Fibroblast of skin of right biceps (primary cell): ENCODE measurements at places on chromosomes 7 and 10.

- no peak for DNase-seq
Measured at GRCh38 chr7:158582089-158582456, 5.5 kb downstream of the PTPRN2 start.

- DNase-seq, result no peak
Measured at GRCh38 chr7:154916856-154917807, 85.8 kb downstream of the PAXIP1 start.

DNA sequence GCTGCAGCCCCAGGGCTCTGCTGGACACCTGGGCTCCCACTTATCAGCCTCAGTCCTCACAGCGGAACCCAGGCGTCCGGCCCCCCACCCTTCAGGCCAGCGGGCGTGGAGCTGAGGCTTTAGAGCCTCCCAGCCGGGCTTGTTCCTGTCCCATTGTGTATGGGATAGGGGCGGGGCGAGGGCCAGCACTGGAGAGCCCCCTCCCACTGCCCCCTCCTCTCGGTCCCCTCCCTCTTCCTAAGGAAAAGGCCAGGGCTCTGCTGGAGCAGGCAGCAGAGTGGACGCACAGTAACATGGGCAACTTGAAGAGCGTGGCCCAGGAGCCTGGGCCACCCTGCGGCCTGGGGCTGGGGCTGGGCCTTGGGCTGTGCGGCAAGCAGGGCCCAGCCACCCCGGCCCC is 2.7 kb downstream of the NOS3 start:
- DNase-seq, result no peak

DNA sequence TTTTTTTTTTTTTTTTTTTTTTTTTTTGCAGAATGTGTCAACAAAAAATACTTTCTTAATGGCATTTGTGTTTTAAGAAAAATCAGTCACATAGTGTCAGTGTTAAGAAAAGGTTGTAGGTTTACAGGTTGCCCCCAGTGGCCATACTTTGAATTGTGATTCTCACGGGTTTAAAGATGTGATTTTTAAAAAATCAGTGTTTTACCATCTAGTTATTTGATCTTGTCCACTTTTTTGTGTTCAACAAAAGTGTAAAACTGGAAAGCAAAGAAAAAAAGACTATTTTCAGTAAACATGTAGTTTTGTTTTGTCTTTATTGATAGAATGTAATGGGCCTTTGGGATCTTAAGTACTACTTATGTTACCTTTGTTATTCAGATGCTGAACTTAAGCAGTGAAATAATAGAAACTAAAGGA is 25.7 kb downstream of the SUV39H2 start:
- peak; percentile 27 for DNase-seq

DNA sequence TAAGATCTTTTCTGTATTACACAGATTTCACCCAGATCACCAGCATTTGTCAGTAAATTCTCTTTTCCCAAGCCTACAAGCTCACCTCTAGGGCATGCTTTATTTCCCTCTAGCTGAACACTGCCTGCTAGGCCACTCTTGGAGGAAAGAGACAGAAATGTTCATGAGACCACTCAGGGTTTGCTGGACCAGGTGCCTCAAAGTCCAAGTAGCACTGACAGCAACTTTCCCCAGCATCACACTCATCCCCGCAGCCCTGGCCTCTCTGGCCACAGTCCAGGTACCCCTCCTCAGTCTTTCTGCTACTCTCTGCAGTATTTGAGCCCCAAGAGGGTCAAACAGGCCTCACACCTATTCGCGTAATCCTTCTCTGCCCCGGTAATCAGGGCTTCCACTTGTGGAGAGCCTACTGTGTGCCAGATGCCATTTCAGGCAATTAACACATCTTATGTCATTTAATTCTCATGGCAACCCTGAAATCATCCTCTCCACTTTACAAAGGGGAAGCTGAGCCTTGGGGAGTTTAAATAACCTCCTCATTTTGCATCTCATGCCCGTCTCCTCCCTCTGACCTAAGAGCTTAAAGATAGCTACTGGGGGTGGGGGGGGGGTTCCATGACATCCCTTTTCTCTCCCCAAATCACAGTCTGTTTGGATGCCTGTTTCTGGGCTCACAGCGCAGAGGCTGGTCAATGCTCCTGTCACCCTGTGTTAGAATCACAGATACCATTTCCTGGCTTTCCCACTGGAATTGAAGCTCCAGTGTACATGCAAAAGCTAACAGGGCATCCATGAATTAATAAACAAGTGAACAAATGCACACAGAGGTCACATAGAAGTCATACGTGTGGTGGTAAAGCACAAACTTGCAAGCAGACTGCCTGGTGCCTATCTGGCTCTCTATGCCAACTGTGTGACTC is 88.5 kb downstream of the PRLHR start:
- DNase-seq, result no peak

DNA sequence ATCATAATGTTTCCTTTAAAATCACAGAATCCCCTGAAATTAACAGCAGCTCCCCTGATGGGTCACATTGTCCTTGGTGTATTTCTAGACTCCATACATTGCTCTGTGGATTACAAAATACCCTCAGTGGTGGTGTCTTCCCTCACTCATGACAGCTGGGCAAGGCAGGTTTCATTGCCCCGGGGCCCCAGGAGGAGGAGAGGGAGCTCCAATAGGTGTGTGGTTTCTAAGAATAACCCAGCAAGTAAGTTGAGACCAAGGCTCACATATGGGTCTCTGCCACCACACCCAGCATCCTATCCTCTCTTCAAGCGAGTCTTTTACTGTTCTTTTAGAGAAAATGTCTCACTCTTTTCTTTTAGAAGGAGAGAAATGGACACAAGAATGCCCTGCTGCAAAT is 63.6 kb downstream of the PKD1L1 start:
- DNase-seq, result no peak

DNA sequence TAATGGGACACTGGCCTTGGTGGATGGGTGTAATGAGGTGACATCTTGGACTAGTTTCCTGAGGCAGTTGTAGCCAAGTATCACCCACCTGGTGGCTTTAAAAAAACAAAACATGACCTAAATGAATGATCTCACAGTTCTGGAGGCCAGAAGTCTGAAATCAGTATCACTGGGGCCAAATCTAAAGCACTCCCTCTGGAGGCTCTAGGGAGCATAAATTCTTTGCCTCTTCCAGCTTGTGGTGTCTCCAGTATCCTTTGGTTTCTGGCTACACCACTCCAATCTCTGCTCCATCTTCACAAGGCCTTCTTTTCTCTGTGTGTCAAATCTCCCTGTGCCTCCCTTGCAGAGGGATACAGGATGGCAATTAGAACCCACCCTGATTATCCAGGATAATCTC is 342.9 kb downstream of the CALN1 start:
- no peak for DNase-seq

GRCh38 chr7:87152897-87153641 is 816 bp downstream of the DMTF1 start:
- peak; percentile 20 for DNase-seq

DNA sequence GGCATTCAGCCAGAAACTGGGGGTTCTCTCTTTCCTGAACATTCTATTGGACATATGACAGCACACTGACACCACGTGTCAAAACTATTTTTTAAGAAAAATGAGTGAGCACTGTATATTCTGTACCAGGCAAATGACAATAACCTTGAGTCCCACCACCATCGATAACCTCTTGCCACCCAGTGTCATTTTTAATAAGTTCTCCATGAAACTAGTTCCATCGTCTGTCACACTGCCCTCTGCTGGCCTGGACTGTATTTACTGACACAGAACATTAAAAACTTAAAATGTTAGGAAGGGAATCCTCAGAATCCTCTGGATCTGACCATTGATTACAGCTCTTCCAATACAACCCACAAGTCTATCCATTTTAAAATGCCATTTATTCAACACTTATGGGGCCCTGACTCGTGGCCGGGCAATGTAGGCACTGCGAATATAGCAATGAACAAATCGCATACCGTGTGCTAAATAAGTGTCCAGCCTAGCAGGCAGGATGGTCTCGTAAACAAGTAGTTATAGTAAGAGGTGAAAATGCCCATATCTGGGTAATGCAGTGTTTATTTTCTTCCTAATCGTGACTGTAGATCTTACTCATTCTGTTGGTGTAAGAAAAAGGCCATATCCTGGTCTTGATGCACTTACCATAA is 35.9 kb upstream of the CACNB2 start:
- peak; percentile 44 for DNase-seq

GRCh38 chr10:110494532-110494931 is 3.2 kb upstream of the DUSP5 start:
- DNase-seq, result no peak

DNA sequence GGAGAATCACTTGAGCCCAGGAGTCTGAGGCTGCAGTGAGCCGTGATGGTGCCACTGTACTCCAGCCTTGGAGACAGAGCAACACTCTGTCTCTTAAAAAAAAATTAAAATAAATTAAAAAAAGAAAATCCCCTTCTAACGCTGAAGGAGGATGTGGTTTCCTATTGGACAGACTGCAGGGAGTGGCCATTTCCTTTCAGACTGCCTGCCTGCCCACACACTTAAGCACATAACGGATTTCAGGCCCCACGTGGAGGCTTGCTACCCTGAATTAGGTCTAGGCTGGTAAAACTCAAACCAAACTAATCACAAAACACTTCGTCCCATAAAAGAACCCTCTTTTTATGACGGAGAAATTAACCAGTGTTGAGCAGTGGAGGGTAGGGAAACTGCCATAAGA is 34.0 kb downstream of the GATA3 start:
- DNase-seq, result no peak

DNA sequence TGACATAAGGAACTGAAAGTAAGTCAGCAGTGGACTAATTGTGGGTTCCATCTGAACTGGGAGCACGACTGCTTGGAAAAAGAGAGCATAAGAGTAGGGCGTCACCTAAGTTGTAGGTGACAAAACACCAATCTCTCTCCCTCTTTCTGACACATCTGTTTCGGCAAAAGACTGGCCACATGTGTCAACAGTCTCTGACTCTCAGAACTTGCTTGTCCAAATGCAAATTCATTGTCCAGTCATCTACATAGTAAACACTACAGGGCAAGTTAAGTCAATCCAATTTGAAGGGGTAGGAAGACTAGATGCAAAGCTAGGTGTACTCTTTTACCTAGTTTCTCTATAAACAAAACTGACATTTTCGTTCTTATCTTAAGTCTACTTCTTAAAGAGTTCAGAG is 87.7 kb downstream of the ZNF438 start:
- DNase-seq, result no peak

- no peak for DNase-seq
Measured at GRCh38 chr7:129021656-129022055, 33.3 kb downstream of the TNPO3 start.

GRCh38 chr10:66925896-66926715 is at the start of gene LRRTM3:
TSS of gene LRRTM3 (plus strand) at chr10:66926036.
- DNase-seq, result peak; percentile 82

DNA sequence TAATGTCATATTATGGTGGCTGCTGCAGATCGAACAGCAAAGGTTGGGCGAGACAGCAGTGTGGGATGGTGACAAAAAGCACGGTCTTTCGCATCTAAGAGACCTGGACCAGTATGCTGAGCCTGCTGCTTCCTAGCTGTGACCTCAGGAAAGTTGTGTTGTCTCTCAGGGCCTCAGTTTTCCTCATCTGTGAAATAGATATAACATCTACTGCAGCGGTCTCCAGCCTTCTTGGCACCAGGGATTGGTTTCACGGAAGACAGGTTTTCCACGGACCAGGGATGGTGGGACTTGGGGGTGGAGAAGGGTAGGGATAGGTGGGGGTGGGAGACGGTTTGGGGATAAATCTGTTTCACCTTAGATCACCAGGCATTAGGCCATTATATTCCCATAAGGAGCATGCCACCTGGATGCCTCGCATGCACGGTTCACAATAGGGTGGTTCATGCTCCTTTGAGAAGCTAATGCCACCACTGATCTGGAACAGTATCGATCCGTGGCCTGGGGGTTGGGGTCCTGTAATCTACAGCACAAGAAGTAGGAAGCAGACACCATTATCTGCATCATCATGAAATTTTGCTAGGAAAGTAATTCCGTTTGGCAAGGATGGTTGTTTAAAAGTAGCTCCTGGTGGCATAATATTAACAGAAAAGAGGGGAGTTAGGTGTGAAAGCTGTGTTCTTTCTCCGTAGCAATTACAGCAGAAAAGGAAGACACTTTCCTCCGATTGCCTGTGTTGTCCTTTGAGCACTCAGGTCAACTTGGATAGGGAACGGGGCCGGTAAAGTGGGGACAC is 10.8 kb downstream of the KLF6 start:
- peak; percentile 37 for DNase-seq

- peak; percentile 88 for DNase-seq
Measured at GRCh38 chr7:70143075-70144044, 545.1 kb downstream of the AUTS2 start.

- no peak for DNase-seq
Measured at GRCh38 chr7:142319970-142320369, 62.1 kb upstream of the PRSS58 start.

- DNase-seq, result no peak
Measured at GRCh38 chr7:40105879-40106473, 28.4 kb downstream of the MPLKIP start.

- DNase-seq, result no peak
Measured at GRCh38 chr7:45662018-45662417, 87.8 kb downstream of the ADCY1 start.

DNA sequence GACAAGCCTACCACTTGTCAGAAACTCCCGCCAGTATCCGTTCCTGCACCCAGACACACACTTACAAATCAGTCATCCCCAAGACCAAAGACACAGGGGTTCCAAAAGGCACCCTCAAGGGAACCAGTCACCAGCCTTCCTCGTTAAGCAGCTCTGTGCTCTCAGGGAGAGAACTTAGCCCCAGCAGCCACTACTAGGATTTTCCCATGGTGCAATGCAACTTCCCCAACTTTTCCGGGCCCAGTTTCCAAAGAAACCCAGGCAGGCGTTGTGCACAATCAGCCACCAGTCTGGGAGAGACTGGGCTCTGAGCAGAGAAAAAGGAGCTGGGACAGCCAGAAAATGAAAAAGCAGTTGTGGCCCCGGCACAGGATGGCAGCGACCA is 1.2 kb downstream of the DLG5 start:
- DNase-seq, result peak; percentile 48

DNA sequence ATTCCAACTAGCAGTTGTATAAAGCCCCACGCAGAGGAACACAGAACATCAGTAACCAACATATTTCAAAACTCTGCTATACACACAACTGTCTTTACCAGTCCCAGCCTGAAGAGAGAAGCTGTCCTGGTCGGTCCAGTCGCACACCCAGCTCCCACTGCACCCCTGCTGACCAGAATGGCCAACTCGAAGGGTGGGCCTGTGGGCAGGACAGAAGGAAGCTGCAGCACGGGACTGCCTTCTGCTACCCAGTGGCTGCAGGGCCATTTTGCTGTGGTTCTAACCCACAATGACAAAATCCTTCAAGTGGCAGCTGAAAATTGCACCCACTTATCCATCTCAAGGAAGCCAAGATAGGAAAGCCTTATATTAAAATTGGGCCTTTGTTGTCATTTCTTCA is 48.2 kb downstream of the GSDME start:
- DNase-seq, result no peak

GRCh38 chr10:73251683-73252444 is 580 bp downstream of the MRPS16 start:
- no peak for DNase-seq

DNA sequence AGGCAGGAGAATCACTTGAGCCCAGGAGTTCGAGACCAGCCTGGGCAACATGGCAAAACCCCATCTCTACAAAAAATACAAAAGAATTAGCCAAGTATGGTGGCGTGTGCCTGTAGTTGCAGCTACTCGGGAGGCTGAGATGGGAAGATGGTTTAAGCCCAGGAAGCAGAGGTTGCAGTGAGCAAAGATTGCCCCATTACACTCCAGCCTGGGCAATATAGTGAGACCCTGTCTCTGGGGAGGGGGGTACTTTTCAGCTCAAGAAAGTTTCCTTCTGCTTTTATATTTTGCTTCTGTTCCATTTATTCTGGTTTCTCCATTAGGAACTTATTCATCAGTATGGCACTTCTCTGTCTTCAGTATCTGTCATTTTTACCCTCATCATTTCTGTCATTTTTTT is 48.6 kb downstream of the COA1 start:
- DNase-seq, result no peak

- DNase-seq, result no peak
Measured at GRCh38 chr10:122254831-122255230, 16.3 kb upstream of the BTBD16 start.
